ENCODE measurements at places on chromosomes 1 and 21.

DNA sequence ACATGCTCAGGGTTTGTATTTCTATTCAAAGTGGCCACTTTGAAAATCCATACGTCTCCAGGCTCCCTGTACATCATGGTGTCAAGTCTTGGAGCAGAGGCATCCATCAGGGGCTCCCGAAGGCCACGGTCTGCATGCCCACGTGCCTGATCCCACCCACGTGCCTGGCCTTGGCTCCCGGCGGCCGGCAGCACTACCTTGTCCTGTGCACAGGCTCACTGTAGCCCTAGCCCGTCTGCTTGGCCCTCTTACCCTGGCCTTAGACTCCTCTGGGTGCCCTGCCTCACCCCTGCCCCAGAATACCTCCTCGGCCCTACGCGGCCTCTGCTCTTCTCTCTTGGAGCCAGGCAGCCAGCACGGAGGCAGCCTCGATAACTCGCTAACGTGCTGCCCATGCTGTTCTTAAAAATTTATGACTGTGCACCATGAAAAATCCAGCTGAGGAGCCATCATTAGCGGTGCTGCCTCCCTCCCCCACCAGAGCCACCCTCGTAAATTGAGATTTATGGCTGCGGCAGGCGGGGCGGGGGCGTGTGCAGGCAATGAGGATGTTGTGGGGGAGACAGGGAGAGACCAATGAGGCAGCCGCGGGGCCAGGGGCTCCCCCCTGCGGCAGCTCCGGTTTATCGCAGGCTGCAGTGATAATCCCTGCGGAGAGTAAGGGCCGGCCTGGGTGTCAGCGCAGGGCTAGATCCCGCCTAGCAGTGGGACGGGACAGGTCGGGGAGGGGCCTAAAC lies 24.6 kb downstream of the DMAP1 start:
- no peak for DNase-seq

- no peak for DNase-seq
These were observed 219.5 kb downstream of the HLX start for GRCh38 chr1:221098471-221099405.

GRCh38 chr1:205477121-205477758 lies 21.4 kb upstream of the BLACAT1 start:
- no peak for DNase-seq

DNA sequence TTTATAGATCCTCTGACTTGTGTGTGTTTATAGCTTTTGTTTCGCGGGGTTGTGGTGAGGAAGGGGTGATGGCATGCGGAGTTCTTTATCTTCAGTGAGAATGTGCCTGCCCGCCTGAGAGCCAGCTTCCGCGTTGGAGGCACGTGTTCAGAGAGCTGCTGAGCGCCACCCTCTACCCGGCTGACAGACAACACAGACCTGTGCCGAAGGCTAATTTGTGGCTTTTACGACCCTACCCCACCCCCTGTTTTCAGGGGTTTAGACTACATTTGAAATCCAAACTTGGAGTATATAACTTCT lies 14.4 kb upstream of the CD101 start:
- DNase-seq = no peak

DNA sequence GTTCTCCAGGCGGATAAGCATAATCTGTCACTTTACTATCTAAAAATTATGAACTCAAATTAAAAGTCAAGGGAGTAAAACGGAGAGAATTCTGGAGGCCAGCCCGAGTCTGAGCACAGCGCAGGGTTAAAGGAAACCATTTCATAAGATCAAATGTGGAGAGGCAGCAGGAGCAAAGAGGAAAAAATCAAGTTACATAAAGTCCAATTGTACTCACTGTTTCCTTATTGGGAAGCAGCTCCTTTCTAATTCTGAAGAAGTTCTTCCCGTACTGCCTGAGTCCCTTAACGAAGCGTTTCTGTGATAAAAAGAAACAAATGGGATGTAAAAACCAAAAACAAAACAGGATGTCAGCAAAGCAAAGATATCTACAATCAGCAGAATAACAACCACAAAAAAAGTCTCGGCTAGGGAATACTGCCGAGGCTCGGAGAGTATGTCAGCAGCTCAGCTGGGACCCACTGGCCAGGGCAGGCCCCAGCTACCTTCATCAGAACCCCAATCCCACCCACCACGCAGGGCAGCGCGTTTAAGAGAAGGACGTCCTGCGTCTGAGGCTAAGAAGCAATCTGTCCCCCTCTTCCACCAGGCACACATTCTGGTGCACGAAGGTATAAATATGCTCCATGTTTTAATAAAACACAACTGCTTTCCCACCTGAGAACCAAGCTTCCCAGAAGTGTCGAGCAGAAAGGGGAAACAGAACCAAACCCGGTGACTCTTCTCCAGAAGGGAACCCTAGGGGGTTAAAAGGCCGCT lies 104.8 kb downstream of the SLC45A1 start:
- no peak for DNase-seq

GRCh38 chr1:4393191-4393590 lies 261.2 kb upstream of the AJAP1 start:
- DNase-seq = no peak

- DNase-seq = no peak
These were observed 76.4 kb downstream of the ST3GAL3 start for GRCh38 chr1:43783671-43784205.

DNA sequence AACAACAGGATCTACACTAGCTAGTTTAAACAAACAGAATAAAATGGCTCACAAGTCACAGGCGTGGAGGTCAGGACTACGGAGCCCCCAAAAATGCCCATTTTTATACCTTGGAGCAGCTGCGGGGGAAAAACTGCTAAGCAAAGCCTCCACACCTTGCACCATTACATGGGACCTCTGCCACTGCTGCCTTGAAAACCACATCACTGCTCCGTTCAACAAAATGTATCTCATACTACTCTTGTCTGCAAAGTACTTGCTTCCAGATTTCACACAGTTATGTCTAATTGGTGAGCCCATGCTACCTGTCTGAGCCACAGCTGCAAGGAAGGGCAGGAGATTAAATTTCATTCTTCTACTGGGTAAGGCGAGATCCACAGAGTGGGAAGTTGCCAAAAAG lies 24.4 kb downstream of the MRPL39 start:
- no peak for DNase-seq

DNA sequence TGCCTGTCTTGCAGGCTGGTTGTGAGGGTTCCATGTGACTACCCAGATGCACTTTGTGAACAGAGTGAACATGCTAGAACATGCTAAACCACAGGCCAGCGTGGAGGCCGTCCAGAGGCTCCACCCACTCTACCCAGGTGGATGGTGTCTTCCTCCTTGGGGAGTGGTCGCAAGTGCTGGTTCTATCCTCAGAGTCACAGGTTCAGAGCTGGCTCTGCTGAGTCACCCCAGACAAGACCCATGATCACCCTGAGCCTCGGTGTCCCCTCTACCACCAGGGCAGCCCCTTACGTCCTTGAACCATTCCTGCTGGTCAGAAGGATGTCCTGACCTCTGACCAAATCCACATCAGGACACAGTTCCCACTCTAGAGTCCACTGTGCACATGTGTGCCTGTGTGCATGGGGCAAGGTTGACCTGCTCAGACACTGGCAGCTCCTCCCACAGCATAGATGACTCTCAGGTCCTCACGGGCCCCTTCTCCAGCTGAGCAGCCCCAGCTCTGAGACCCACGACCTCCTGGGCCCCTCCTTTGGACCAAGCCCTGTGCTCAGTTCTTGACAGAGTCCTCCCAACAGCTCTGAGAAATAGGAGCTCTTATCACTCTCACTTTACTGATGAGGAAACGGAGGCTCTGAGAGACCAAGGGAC lies 391.8 kb downstream of the MATN1 start:
- no peak for DNase-seq

DNA sequence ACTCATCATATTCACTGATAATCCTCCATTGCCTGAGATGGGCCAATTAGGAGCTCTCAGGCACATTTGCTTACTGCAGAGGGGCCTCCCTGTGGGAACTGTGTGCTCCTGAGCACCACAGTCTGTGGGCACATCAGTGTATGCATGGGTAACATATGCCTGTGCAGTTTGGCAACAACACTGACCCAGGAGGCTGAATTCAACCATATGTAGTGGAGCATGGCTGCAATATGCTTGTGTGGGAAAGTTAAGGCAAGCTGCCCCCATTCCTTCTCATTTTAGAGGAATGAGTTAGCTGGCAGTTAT lies 11.8 kb upstream of the FMOD start:
- DNase-seq = no peak

DNA sequence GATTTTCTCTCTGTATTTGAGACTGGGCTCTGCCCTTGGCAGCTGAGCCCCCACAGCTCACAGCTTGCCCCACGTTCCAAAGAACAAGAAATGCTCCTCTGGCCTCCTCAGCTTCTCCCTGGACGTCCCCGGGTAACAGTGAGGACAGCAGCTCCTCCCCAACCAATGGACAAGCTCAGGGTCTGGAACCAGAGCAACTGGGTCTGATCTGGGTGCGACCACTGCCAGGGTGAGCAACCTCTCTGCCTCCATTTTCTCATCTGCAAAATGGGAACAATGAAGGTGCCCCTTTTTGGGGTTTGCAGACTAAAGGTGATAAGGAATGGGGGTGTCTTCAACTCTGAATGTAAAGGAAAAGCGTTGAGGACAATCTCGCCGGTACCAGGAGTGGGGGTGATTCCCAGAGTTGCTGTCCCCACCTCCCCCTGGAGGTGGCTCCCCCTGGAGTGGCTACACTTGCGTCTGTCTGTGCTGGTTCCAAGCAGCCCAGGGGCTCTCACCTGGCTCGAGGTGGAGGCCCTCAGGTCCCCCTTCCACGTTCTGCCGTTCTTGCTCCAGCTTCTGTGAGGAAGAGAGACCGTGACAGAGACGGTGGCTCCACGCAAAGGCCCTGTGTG lies 6.9 kb downstream of the C21orf58 start:
- DNase-seq = no peak

All from NCI-H1930 (cell line).